ENCODE measurements at places on chromosomes 7 and 10.

DNA sequence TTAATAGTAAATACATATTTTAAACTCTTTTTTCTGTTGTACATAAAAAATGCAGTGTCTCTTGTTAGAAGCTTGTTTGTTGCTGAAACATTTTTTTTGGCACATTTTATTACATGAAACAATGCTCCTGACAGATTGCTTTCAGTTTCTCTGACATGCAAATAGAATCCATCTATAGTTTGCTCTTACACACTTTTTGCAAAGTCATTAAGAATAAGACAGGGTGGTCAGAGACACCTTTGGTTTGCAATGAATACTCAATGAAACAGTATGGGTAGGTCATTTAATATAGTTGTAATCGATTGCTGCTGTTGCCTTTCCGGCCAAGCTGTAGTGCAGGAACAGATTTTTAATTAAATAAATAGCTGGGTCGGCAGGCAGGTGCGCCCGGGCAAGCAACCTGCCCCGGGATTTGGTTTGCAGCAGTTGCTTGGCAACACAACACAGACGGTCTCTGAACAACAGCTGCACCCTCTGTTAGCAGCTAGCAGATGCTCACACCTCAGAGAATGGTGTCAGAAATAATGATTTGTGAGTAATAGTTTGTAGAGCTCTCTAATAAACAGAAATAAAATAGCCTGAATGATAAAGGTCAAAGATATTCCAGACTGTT lies 115.7 kb upstream of the CACNA2D1 start:
- DNase-seq, result no peak

DNA sequence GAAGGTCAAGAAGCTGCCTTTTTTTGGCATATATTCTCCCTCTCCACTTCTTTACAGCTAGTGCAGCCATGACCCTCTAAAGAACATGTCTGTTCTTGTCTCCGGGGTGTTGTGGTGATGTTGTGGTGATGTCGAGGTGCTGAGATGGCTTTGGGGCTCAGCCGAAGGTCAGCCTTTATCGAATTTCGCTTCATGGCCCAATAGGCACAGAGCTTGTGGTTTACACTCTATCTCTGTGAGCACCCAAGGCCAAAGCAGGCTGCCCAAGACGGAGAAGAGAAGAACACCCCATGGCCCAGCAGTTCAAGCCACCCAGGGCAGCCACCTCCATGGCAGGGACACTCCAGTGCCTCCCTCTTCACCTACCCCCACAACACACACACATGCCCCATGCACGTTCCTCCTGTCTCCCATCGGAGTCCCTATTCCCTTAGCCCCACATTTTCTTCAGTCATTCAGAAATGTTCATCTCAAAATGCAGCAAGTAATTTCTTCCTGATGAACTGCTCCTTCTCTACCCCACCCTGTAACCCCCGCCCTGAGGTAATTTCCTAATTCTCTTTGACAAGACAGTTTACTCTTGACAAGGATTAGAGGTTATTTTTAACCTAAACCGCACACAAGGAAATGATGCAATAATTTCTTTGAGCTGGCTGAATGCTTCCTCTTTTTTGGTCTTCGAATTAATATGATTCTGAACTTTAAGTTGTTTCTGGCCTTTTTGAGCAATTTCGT lies 18.6 kb upstream of the ADRB1 start:
- no peak for DNase-seq

DNA sequence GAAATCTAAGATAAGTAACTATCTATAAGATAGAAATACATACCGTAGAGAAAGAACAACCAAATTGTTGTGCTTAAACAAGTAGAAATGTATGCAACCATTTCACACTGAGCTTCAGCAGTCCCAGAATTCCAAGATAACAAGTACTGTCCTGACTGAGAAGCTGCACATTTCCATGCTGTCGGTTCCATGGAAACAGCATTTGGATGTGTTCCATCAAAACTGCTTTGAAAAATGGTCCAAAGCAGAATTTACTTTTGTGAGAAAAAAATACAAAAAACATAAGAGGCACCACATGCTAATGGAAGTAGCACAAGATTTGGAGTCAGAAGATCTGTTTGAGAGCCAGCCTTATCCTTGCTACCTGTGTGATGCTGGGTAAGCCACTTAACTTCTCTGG lies 92.6 kb downstream of the MTERF1 start:
- DNase-seq, result no peak

DNA sequence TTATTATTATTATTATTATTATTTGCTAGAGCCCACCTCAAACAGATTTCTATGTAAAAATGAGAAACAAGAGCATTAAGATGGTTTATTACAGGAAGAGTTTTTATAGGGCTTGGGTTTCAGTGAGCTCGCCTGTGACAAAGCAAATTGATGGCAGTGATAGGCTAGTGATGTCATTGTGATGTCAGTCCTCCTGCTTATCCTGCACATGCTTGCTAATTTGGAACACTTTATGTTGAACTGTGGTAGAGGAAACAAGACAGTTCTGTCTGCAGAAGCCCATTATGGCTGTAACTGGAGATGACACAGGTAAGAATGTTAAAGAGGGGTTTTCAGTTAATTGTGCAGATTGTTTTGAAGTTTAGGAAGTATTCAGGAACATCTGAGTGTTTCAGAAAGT lies 68.3 kb downstream of the CREM start:
- DNase-seq, result no peak

DNA sequence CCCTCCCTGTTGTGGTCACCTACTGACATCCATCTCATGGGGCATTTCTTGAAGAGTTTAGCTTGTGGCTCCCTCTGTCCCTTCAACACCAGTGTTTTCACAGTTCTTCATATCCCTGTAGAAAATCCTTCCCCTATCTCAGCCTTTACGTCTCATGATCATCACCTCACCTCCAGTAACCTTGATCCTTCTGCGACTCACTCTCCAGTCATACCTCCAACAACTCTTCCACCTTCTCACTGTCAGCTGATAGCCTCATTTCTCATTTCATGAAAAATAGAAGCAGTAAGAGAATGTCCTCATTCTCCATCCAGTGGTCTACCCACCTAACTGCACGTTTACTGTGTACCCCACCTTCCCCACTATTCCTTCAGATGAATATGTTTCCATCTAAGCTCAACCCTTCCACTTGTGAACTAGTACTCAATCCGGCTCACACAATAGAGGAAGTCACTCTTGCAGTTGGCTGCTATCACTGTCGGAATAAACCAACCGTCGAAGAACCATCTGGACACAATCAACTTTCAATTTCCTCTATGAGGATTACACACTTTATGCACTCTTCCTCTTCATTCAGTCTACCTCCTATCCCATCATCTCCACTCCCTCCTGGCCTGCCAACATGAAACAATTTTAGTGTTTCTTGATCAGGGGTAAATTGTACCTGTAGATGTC lies 256.0 kb downstream of the AHR start:
- DNase-seq, result no peak
